ENCODE measurements at places on chromosomes 5 and 9.

GRCh38 chr5:175694371-175695160 lies 36.7 kb downstream of the HRH2 start:
- DNase-seq, result no peak

DNA sequence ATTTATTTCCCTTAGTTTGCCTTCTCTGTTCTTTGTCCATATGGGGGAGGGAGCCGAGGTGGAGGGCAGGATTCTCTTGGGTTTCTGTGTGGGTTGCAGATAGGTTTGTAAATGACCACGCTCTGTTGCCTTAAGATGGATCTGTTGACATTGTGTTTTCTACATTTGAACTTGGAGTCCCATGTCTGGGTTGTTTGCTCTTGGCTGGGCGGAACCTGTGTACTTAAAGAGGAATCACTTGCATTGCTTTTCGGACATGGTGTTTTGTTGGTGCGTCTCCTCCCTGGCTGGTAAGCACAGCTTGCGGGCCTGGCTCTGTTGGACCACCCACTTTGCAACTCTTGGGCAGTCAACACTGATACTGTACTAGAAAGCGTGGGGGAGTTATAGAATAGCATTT lies 45.9 kb downstream of the EHMT1 start:
- no peak for DNase-seq

- DNase-seq, result peak; percentile 11
Observed at GRCh38 chr5:98796197-98796972, 22.9 kb downstream of the RGMB start.

DNA sequence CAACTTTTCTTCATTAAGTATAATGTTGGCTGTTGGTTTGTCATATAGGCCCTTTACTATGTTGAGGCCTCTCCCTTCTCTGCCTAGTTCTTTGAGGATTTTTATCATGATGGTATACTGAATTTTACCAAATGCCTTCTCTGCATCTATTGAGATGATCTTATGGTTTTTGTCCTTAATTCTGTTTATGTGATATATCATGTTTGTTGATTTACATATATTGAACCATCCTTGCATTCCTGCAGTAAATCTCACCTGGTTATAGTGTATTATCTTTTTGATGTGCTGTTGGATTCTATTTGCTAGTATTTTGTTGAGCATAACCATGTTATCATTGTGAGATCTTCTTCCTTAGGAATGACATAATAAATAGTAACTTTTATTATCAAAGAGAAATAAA lies 362.9 kb downstream of the CCDC171 start:
- DNase-seq, result no peak

DNA sequence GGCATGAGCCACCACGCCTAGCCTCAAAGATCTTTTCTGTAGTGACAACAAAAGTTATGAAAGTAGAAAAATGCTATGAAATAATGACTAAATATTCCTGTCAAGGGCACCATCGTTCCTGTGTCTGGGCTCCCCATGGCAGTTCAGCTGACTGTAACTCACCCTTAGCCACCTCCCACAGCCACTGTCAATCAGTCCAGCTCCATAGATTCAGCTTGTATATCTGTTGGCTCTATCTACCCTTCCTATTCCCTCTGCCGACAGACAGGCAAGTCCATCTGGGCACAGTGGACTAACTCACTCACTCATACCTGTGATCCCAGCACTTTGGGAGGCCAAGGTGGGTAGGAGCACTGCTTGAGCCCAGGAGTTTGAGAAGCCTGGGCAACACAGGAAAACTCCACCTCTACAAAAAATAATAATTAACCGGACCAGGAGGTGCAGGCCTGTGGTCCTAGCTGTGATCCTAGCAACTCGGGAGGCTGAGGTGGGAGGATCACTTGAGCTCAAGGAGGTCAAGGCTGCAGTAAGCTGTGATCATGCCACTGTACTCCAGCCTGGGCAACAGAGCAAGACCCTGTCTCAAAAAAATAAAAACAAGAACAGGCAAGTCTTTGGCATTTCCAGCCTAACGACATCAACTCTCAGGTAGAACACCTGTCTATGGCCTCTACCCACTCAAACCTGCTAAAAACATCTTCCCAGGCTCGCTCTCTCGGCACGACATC lies 6.2 kb downstream of the CAMSAP1 start:
- no peak for DNase-seq

DNA sequence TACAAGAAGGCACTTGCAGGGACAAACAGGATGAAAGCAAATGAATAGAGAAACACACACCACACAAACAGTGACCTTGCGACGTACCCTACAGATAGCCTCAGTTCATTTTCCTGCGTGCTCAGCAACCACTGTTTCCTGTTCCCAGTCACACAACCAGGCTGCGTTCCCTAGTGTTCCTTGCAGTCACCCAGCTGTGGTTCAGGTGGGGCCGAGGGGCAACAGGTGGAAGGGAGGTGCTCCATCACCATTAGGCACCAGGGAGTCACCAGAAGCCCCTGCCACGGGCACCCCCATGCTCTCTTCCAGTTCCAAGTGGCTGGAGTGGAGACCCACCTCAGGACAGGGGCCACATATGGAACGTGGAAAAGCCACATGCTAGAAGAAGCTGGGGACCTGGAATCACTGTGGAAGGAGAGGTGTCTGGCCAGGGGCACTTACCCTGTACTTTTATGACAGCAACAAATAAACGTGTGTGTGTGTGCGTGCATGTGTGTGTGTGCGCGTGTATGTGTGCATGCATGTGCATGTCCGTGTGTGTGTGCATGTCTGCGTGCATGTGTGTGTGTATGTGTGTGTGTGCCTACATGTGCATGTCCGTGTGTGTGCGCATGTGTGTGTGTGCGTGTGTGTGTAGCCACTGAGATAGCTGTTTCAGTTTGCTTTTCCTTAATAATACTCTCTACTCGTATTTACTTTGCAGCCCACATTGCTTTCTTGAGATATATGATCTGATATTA lies 18.8 kb upstream of the FCN2 start:
- DNase-seq, result no peak

GRCh38 chr5:74173241-74173640 lies 467.3 kb downstream of the ENC1 start:
- DNase-seq, result no peak

DNA sequence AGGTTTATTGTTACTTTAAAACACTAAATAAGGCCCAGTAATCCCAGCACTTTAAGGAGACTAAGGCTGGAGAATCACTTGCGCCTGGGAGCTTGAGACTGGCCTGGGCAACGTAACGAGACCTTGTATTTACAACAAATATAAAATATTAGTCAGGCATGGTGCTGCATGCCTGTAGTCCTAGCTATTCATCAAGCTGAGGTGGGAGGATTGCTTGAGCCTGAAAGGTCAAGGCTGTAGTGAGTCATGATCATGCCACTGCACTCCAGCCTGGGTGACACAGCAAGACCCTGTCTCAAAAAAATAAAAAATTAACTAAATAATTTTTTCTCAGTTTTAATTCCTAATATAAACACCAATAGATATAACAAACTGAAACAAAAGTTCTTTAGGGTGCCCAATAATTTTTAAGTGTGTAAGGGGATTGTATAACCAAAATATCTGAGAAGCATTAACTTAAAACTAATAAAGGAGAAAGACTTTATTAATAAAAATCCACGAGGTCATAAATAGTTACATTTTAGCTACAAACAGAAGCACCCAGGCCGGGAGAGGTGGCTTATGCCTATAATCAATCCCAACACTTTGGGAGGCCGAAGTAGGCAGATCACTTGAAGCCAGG lies 32.7 kb downstream of the FAM13B start:
- DNase-seq, result no peak

DNA sequence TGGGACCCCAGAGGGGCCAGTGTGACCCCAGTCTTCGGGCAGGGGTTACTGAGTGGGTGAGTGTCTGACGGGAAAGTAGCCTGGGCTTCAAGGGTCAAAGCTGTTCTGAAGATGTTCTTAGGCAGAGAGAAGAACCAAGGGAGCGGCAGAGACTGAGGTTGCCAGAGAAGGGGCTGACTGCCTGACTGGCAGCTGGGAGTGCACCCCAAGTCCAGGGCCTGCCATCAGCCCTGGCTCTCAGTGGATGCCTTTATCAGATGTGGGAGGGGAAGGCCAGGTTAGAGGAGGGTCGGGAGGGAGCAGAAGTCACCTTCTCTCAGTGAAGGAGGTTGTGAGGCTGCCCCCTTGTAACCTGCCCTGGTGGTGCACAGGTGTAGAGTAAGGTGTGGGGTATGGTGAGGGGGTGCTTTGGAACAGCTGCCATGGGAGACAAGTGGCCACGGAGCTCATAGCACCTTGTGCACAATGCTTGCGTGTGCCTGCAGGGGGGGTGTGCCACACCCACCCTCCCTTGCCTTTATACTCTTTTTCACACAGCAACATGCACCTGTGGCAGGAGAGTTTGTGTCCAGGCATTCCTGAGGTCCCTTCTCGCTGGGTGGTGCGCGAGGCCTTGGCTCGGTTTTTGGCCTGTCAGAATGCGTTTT lies 18.9 kb downstream of the RALGPS1 start:
- DNase-seq, result no peak

- no peak for DNase-seq
Observed at GRCh38 chr5:36228505-36228904, 13.2 kb downstream of the NADK2 start.

DNA sequence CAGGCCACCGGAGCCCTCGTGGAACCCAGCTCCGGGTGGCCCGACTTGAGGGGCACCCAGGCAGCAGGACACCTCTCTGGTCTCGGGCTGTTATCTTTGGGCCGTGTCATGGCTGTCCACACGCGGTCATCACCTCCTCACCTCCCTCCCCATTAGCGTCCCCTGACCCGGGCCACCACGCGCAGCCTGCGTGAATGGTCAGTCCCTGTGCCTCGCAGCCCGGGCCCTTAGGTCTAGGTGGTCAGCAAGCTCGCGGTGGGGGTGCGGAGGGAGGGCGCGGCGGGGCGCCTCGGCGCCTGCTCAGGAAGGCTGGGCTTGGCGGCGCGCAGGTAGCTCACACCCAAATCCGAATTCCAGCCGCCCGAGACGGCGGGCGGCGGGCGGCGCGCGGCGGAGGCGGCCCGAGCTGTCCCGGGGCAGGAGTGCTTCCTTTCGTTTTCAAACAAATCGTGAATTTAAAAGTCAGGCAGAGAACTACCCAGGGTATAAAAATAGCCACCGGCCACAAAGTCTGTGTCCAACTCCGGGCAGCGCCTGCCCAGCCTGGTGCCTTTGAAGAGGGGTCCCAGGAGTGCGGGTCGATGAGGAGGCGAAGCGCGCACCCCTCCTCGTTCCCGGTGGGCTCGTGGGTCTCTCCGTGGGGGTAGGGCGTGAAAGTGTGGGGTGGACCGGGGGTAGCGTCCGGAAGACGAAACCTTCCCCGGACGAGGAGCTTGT lies 1.0 kb upstream of the RXRA start:
- DNase-seq, result no peak

DNA sequence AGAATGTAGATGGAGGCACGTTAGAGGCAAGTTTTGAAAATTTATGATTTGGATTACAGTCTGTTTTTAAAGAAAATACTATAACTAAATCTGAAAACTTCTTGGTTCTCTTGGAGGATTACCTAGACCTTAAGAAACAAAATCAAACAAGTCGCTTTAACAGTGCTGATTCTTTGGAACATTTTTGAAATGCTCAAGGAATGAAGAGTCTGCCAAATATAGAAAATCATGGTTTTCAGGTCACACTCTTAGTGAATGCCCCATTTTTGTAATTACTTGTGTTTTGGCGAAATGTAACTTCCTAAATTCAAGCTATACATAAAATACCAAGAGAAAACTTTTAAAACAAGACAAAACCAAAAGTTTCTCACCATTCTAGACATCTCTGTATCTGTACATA lies 93.2 kb downstream of the EQTN start:
- DNase-seq, result no peak

DNA sequence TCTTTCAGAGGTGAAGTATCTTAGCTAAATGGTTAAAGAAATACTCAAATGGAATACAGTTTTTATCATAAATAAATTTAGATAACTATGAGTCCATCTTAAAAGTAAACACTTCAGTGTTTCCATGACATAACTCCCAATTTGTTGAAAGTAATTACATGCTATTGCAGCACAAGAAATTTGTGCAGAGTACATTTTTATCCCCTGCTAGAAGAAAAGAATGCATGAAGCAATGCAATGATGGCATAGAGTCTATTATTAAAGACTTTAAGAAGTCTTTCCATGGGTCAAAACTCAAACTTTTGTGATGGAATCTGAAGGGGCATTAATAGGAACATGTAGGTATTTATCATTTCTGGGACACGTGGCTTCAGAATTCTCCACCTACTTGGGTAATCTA lies 106.6 kb upstream of the DPYSL3 start:
- no peak for DNase-seq

- DNase-seq, result no peak
Observed at GRCh38 chr5:76341651-76342334, 61.3 kb upstream of the IQGAP2 start.

DNA sequence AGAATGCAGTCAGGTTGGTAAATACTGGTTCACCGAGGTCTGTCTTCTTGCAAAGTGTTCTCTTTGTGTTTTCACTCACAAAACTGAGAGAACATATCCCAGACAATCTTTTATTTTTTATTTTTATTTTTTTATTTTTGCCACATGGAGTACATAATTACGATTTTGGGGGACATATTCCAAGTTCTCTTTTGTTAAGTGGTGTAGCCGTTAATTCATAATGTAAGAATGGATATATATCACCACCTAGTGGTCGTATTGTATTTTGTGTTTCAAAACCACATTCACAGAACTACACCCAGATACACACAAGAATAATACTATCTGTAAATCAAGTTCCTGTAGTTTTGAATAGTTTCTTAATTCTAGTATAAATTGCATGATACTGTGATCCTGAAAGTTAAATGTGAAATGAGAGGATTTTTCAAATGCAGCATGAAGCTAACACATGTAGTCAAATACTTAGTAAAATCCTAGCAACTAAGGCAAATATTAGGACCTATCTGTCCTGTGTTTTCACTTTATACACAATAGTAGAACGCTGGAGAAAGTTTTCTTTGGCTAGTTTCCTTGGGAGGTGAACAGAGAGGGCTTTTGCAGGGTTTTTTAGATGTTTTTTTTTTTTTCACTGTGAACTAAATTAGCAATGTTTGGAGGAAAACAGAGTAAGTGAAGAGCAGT lies 92.7 kb downstream of the VCAN start:
- peak; percentile 37 for DNase-seq

- DNase-seq, result no peak
Observed at GRCh38 chr5:45609661-45610060, 86.5 kb downstream of the HCN1 start.

DNA sequence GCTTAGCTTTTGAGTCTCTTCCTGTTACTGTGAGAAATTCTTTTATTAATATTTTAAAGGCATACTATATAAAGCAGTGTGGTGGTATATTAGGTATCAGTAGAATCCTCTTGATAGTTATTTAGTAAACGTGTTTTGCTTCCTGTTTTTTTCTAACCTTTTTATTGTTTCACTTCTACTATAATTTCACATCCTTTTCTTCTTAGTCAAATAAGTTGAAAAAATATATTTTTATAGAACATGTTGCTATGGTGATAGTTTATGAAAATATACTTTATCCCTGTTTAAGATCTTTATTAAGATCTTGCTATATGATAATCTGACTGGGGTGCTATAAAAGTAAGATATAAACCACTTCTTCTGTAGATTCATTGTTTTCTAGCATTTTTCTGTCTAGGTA lies 2.1 kb downstream of the POLK start:
- DNase-seq, result no peak

GRCh38 chr9:122816163-122816867 lies 12.1 kb downstream of the PDCL start:
- DNase-seq, result peak; percentile 41
